ENCODE measurements at places on chromosomes 6 and 20. TPM values are rescaled to one million over a fixed set of nuclear protein-coding genes. Genes with fewer than 3 reads are reported as not detected.
A peak's percentile ranks its signal among the peaks of the same experiment; 100 is the strongest.

GRCh38 chr6:108751851-108752732 is 96.1 kb upstream of the ARMC2 start:
- H3K27me3 ChIP-seq = no peaks in the 10 kb centered on the region
- no peaks in the 10 kb centered on the region for H3K36me3 ChIP-seq
- no peak for DNase-seq
- no peak overlapping the region for H3K4me3 ChIP-seq
- H3K4me1 ChIP-seq = no peaks in the 10 kb centered on the region
- no peak overlapping the region for H3K27ac ChIP-seq

GRCh38 chr6:73225396-73225795 is at the start of gene KHDC1L:
Gene KHDC1L, minus strand, starts transcription at chr6:73225496. Its CDS starts 88 bp downstream, at chr6:73225408.
- no peak within 1 kb of the TSS for H3K27ac ChIP-seq
- H3K4me1 ChIP-seq = no peaks in the 10 kb centered on the region

DNA sequence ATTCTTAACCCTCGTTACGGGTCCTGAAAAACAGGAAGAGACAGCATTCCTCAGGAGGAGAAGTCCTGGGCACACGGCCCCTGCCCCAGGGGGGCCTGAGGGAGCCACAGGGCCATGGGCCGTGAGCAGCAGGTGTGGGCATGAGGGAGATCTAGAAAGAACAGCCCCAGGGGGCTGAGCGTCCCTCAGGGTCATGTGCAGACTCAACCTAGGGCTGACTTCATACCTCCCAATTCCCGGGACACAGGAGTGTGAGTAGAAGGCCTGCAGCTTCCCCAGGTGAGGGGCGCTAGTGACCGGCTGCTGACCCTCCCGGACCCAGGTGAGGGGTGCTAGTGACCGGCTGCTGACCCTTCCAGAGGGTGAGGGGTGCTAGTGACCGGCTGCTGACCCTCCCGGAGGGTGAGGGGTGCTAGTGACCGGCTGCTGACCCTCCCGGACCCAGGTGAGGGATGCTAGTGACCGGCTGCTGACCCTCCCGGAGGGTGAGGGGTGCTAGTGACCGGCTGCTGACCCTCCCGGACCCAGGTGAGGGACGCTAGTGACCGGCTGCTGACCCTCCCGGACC is 35.1 kb downstream of the FRMD1 start:
- no peak for DNase-seq
- H3K36me3 ChIP-seq = no peaks in the 10 kb centered on the region
- no peak overlapping the region for H3K27ac ChIP-seq

- no peaks in the 10 kb centered on the region for H3K4me1 ChIP-seq
- H3K27me3 ChIP-seq = no peaks in the 10 kb centered on the region
- DNase-seq = no peak
- no peak overlapping the region for H3K27ac ChIP-seq
- no peaks in the 10 kb centered on the region for H3K36me3 ChIP-seq
Measured at GRCh38 chr20:775679-776135, 7.4 kb upstream of the SLC52A3 start.

DNA sequence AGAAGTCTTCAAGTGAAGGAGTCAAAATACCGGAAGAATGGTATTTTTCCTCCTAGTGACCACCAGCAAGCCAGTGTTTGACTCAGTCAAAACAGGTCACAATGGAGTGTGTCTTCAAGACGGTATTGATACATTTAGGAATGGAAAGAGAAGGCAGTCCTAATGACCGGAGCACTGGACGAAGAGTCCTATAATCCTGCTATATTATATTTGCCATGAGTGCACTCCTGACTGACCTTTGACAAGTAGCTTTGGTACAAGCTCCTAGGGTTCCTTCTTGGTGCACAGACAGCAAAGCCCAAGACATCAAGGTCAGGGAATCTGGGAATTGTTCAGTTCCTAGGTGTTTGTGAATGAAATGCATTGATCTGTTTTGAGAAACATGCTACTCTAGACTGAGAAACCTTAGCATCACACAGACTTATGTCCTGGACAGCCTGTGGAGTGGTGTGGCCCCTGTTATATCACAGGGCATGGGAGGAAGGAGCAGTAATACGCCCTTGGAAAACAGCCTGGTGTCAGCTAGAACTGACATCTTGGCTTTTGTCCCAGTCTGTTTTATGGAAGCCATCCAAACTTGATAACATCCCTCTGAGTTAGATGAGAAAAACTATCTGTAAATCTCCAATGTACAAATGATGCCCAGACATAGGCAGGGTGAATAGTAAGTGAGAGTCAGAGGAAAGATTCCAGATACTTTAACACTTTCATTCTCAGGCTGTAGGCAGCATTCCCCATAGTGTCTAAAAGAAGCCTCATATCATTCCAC is 18.5 kb downstream of the NOX3 start:
- no peak overlapping the region for H3K27ac ChIP-seq
- H3K4me3 ChIP-seq = no peak overlapping the region
- no peaks in the 10 kb centered on the region for H3K36me3 ChIP-seq

- DNase-seq = no peak
- no peaks in the 10 kb centered on the region for H3K36me3 ChIP-seq
- no peaks in the 10 kb centered on the region for H3K27me3 ChIP-seq
- H3K4me3 ChIP-seq = no peak overlapping the region
- H3K4me1 ChIP-seq = no peaks in the 10 kb centered on the region
Measured at GRCh38 chr6:130239755-130240154, 17.0 kb upstream of the SAMD3 start.

GRCh38 chr6:155828989-155829388 is 373.4 kb upstream of the NOX3 start:
- H3K27me3 ChIP-seq = no peaks in the 10 kb centered on the region
- H3K27ac ChIP-seq = no peak overlapping the region
- no peaks in the 10 kb centered on the region for H3K36me3 ChIP-seq

GRCh38 chr6:151610326-151610725 is 116.5 kb downstream of the CCDC170 start:
- H3K4me1 ChIP-seq = no peaks in the 10 kb centered on the region
- no peak for DNase-seq
- H3K27me3 ChIP-seq = no peaks in the 10 kb centered on the region
- no peak overlapping the region for H3K4me3 ChIP-seq
- H3K27ac ChIP-seq = no peak overlapping the region

GRCh38 chr6:8670792-8671191 is 235.4 kb upstream of the SLC35B3 start:
- H3K27me3 ChIP-seq = peaks cover 2% of the 10 kb centered on the region
- no peaks in the 10 kb centered on the region for H3K4me1 ChIP-seq
- no peak overlapping the region for H3K27ac ChIP-seq
- no peak overlapping the region for H3K4me3 ChIP-seq

DNA sequence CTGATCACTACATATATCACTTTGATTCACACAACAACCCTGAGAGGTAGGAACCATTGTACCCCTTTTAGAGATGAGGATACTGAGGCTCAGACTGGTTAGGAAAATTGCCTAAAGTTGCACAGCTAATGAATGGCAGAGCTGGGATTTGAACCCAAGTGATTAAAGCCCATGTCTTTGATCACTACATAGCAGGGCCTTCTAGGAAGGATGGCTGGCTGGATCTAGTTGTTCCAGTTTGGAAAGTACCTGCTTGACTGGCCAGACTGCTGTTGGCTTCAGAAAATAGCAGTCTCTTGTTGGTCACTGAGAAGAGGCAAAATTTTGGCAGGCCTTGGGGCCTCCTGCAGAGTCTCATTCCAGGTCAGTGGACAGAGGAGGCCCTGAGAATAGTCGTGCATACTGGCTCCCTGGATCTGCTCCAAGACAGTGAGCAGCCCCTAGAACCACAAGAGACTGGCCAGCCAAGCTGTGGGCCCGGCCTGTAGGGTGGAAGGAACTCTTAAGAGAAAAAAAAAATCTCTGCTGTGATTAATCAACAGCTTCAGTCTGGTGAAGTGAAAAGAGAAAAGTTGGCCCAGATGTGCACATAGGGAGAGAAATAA is 17.5 kb downstream of the PPARD start:
- no peak overlapping the region for H3K4me3 ChIP-seq
- no peak overlapping the region for H3K27ac ChIP-seq
- peaks cover 2% of the 10 kb centered on the region for H3K36me3 ChIP-seq
- no peaks in the 10 kb centered on the region for H3K4me1 ChIP-seq
- H3K27me3 ChIP-seq = no peaks in the 10 kb centered on the region

GRCh38 chr6:165096868-165097267 is 212.5 kb downstream of the C6orf118 start:
- no peaks in the 10 kb centered on the region for H3K27me3 ChIP-seq
- H3K27ac ChIP-seq = no peak overlapping the region
- no peaks in the 10 kb centered on the region for H3K36me3 ChIP-seq
- H3K4me3 ChIP-seq = no peak overlapping the region

GRCh38 chr20:16926626-16927430 is 178.7 kb downstream of the OTOR start:
- no peak overlapping the region for H3K27ac ChIP-seq
- no peaks in the 10 kb centered on the region for H3K27me3 ChIP-seq

DNA sequence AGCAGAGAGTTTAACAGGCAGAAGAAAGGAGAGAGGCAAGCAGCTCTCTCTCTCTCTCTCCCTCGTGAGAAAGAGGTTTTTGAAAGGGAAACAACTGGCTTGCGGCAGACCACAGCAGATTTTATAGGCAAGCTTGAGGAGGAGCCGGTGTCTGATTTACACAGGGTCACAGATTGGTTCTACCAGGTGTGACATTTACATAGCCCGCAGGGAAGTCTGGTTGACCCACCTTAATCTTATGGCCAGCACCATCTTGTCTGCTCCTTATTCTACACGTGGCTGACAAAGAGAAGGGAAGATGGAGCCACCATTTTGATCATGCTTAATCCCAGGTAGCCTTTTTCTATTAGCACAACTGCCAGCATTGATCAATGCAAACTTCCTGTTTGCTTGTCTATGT is 65.4 kb downstream of the OR2J2 start:
- H3K36me3 ChIP-seq = no peaks in the 10 kb centered on the region
- no peak for DNase-seq
- H3K27ac ChIP-seq = no peak overlapping the region
- H3K4me3 ChIP-seq = no peak overlapping the region

GRCh38 chr6:106390088-106390487 is 29.6 kb downstream of the CRYBG1 start:
- H3K4me3 ChIP-seq = no peak overlapping the region
- H3K27me3 ChIP-seq = peaks cover 2% of the 10 kb centered on the region
- DNase-seq = no peak
- H3K36me3 ChIP-seq = no peaks in the 10 kb centered on the region

GRCh38 chr20:19820555-19821211 is 62.6 kb downstream of the RIN2 start:
- no peaks in the 10 kb centered on the region for H3K27me3 ChIP-seq
- DNase-seq = no peak
- no peaks in the 10 kb centered on the region for H3K36me3 ChIP-seq
- no peak overlapping the region for H3K4me3 ChIP-seq
- H3K4me1 ChIP-seq = no peaks in the 10 kb centered on the region
- H3K27ac ChIP-seq = no peak overlapping the region

DNA sequence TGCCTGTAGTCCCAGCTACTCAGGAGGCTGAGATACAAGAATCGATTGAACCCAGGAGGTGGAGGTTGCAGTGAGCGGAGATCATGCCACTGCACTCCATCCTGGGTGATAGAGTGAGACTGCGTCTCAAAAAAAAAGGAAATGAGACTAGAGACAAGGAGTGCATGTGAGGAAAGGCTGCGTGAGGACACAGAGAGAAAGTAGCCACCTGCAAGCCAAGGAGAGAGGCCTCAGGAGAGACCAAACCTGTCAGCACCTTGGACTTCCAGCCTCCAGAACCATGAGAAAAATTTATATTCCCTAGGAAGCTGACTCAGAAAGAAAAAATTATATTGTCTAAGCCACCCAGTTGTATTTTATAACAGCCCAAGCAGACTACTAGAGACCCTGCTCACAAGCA is 7.4 kb upstream of the BEND3 start:
- H3K4me3 ChIP-seq = no peak overlapping the region
- peaks cover 3% of the 10 kb centered on the region for H3K27me3 ChIP-seq
- no peak overlapping the region for H3K27ac ChIP-seq
- no peaks in the 10 kb centered on the region for H3K4me1 ChIP-seq
- DNase-seq = no peak

DNA sequence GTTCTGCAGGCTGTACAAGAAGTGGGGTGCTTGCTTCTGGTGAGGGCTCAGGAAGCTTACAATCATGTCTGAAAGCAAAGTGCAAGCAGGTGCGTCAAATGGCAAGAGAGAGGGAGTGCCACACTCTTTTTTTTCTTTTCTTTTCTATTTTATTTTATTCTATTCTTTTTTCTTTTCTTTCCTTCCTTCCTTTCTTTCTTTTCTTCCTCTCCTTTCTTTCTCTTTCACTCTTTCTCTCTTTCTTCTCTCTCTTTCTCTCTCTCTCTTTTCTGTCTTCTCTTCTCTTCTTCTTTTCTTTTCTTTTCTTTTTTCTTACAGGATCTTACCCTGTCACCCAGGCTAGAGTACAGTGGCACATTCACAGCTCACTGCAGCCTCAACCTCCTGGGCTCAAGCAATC is 19.5 kb downstream of the ACOT13 start:
- H3K4me3 ChIP-seq = no peak overlapping the region
- H3K27me3 ChIP-seq = no peaks in the 10 kb centered on the region
- H3K36me3 ChIP-seq = peaks cover 5% of the 10 kb centered on the region
- DNase-seq = no peak
- no peak overlapping the region for H3K27ac ChIP-seq
- no peaks in the 10 kb centered on the region for H3K4me1 ChIP-seq

GRCh38 chr6:42423244-42423643 is 28.5 kb downstream of the TRERF1 start:
- DNase-seq = peak; percentile 11
- peak overlapping the region; percentile 8 for H3K4me3 ChIP-seq
- H3K27ac ChIP-seq = no peak overlapping the region
- peaks cover 3% of the 10 kb centered on the region for H3K36me3 ChIP-seq
- peaks cover 10% of the 10 kb centered on the region for H3K4me1 ChIP-seq

GRCh38 chr6:30102414-30102969 is 10.4 kb downstream of the TRIM31 start:
- H3K27ac ChIP-seq = peak overlapping the region; percentile 21
- H3K36me3 ChIP-seq = no peaks in the 10 kb centered on the region
- peaks cover 17% of the 10 kb centered on the region for H3K27me3 ChIP-seq
- H3K4me3 ChIP-seq = no peak overlapping the region
- no peak for DNase-seq
- peaks cover 37% of the 10 kb centered on the region for H3K4me1 ChIP-seq

DNA sequence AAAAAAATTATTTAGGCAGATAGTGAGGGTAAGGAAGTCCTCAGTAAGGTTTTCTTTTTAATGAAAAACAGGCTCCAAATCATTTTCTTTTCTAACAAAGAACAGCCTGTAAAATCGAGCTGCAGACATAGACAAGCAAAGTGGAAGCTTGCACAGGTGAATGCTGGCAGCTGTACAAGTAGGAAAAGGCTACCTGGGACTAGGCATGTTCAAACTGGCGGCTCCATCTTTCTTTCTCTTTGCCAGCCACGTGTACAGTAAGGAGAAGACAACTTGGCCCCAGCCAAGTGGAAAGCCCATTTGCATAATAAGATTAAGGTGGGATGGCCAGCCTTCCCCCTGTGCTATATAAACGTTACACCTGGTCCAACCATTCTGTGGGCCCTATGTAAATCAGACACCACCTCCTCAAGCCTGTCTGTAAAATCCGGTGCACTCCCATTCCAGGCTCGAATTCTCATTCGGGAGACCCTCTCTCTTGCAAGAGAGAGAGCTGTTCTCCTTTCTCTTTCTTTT is 27.0 kb upstream of the SLC2A12 start:
- no peak for DNase-seq
- H3K27me3 ChIP-seq = no peaks in the 10 kb centered on the region
- no peaks in the 10 kb centered on the region for H3K36me3 ChIP-seq
- no peak overlapping the region for H3K4me3 ChIP-seq

Gene OVOL2
- not detected for total RNA-seq

Gene PRPF6
- total RNA-seq = 79.6 TPM

Gene IP6K3
- total RNA-seq = not detected

Gene CTAGE9
- not detected for total RNA-seq

Gene CCN6
- not detected for total RNA-seq

Gene CALHM6
- 15.4 TPM for total RNA-seq

Gene BTN1A1
- total RNA-seq = not detected

Gene OOEP
- not detected for total RNA-seq
